ENCODE measurements at places on chromosomes 16 and 17. TPM values are rescaled to one million over a fixed set of nuclear protein-coding genes. Genes with fewer than 3 reads are reported as not detected.

Gene NCOR1
- polyA plus RNA-seq = 90.0 TPM

Gene MPG
- 140 TPM for polyA plus RNA-seq

Gene NUPR1
- 1.8 TPM for polyA plus RNA-seq

Gene ABCA9
- 7.7 TPM for polyA plus RNA-seq

DNA sequence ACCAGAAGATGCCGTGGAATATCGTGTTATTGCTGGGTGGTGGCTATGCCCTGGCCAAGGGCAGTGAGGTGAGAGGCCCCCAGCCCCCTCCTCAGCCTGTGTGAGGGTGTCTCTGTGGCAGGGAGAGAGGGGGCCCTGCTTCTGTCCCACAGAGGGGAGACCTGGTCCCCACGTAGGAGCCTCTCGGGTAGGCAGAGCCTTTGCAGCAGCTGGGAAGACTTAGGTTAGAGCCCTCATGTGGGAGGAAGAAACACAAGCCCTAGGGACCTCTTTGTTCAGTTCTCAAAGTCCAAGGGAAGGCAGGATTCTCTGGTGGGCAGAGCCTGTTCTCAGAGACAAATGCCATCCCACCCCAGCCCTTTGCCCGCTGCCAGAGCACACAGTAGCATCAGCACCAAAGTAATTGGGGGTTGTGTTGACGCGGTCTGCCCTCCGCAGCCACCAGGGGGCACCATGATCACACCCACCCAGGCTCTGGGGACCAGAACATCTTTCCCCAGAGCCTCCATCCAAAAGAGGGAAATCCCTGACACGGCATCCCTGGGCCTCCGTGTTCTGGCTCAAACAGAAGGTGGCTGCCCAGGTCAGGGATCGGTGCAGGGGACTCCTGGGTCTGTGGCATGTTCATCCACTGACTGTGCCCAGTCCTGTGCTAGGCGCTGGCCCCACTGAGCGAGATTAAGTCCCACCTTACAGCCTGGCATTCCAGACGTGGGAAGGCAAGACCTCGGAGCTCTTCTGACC, 11.5 kb upstream of the FOXN1 start:
- H3K4me3 ChIP-seq = no peak overlapping the region
- DNase-seq = peak; percentile 44
- H3K36me3 ChIP-seq = no peaks in the 10 kb centered on the region
- H3K27ac ChIP-seq = no peak overlapping the region
- no peaks in the 10 kb centered on the region for H3K27me3 ChIP-seq
- H3K4me1 ChIP-seq = no peaks in the 10 kb centered on the region

DNA sequence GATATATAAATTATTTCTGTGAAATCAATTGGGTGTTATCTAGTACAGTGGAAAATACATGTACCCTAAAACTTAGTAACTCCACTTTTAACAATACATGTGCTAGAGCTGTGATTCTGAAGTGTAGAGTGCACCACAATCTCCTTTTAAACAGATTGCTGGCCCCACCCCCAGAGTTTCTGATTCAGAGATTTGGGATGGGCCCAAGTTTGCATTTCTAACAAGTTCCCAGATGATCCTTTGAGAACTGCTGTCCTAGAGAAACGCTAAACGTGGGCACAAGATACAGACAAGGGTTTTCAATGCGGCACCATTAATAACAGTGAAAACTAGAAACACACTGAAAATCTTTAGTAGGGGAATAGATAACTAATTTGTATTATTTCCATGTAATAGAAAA, 49.2 kb downstream of the NXPH3 start:
- H3K27me3 ChIP-seq = no peaks in the 10 kb centered on the region
- H3K36me3 ChIP-seq = peaks cover 7% of the 10 kb centered on the region
- DNase-seq = no peak

DNA sequence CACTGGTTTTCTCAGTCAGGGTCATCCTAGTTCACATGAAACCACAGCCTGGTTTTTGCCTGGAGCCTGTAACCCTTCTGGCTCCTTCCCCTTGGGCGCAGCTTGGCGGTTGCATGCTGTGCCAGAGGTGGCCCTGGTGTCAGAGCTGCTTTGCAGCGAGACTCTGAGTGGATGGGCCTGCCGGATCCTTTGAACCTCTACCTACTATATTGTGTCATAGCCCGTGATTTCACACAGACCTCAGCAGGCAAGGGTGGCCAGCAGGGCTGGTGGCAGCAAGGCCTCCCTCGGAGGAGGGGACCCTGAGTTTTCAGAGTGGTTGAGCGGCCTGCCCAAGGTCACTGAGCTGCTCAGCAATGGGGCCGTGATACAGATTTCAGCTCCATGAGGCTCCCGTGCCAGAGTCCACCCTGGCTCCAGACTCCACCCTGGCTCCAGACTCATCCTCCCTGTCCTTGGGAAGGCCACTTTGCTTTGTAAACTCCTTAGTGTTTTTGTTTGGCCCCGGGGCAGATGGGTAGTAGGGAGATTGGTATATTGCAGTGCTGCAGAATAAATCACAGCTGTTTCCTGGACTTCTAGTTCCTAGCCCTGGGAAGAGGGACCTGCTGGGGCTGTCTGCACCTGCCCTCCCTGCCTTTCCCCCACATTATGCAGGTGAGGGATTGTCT, 9.7 kb downstream of the MPRIP start:
- H3K4me3 ChIP-seq = no peak overlapping the region
- no peaks in the 10 kb centered on the region for H3K36me3 ChIP-seq
- peaks cover 19% of the 10 kb centered on the region for H3K4me1 ChIP-seq
- no peaks in the 10 kb centered on the region for H3K27me3 ChIP-seq

GRCh38 chr17:74529243-74529642, 2.0 kb downstream of the CD300LB start:
- no peaks in the 10 kb centered on the region for H3K36me3 ChIP-seq
- H3K4me3 ChIP-seq = no peak overlapping the region
- H3K27ac ChIP-seq = no peak overlapping the region
- no peaks in the 10 kb centered on the region for H3K4me1 ChIP-seq
